ENCODE measurements at places on chromosomes 2 and 18.

- DNase-seq, result no peak
Observed at GRCh38 chr2:41206004-41206403, 754.1 kb upstream of the SLC8A1 start.

- no peak for DNase-seq
Observed at GRCh38 chr2:52327641-52328040, 1295.7 kb upstream of the NRXN1 start.

- no peak for DNase-seq
Observed at GRCh38 chr2:198591586-198591985, 787.2 kb downstream of the PLCL1 start.

- DNase-seq, result no peak
Observed at GRCh38 chr18:48781163-48781987, 169.4 kb downstream of the SMAD7 start.

DNA sequence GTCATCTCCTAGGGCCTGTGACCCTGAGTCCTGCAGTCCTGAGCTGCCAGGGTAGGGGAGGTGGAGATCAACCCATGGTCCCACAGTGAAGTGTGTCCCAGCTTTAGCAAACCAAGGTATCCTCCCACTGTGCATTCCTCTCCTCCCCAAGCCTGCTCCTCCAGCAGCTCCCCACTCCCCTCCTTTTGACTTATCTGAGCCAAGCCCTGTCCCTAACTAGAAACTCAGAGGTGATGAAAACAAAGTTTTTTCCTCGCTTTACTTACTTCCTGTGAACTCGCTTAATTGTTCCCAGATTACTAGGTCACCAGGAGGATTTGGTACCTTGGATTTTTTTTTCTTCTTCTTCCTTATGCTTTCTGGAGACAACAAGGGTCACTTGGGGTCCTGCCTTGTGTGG lies 80.8 kb downstream of the EHD3 start:
- no peak for DNase-seq

DNA sequence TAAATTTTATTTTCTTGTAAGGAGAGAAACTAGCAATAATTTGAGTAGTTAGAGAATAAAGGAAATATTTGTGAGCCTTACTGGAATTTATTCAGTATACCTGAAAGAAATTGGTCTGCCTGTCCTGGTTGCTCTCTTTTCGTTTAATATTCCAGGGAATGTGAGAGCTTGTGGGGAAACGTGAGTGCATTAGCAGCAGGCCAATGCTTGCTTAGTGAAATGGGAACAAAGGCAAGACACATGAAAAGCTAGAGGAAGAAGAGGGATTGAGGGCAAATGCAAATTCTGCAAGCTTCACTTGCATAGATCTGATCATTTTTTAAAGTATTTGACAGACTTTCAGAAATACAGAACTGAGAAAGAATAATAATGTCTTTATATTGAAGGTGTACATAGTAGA lies 111.0 kb downstream of the ERBB4 start:
- no peak for DNase-seq

GRCh38 chr2:2530334-2530733 lies 199.3 kb upstream of the MYT1L start:
- no peak for DNase-seq

DNA sequence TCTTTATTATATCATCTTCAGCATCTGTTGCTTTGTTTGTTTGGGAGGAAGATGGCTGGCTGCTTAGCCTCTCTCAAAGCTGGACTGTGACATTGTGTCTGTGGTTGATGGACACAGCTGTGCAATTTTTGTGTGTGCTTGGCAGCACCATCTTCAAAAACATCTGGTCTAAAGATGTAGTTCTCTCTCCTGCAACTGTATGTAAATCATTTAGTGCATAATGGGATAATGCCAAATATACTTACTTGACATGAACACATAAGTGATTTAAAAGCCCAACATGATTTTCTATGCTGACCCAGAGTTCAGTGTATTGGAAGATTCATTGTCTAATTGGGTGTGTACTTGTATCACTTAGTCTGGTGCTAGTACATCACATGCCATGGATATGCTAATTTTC lies 112.2 kb downstream of the MAP4K4 start:
- no peak for DNase-seq

DNA sequence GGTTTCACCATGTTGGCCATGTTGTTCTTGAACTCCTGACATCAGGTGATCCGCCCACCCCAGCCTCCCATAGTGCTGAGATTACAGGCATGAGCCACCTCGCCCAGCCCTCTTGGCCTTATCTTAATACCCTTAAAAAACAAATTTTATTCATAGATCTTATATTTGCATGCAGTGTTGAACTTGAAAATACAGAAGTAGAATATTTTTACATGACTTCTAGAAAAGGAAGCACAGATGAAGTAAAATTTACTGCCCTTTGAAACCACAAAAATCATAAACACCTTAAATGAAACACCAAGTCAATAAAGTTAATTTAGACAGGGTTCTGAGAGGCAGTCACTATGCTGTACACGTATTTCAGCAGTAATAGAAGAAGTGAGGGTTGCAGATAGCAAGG lies 145.7 kb downstream of the CERS6 start:
- no peak for DNase-seq

GRCh38 chr18:44871771-44872170 lies 191.1 kb downstream of the SETBP1 start:
- no peak for DNase-seq

DNA sequence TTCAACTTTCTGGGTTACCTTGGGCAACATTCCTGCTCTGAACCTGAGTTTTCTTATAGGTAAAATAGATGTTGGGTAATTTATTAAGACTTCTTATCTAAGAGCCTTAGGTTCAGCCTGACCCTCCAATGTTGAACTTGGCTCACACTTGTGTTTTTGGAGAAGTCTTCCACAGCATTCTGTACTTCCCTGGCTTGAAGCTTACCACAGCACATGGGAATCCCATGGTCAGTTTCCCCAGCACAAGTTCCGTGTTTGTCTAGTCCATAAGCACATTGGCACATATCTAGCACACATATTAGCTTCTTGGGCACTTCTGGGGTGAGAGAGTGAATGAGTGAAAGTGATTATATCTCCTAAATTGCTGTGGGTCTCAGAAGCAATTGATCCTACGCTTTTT lies 782.5 kb upstream of the HS6ST1 start:
- no peak for DNase-seq

GRCh38 chr2:203867561-203868200 lies at the start of gene CTLA4:
Gene CTLA4, plus strand, starts transcription at chr2:203867771. Its CDS starts 172 bp downstream, at chr2:203867943.
- no peak for DNase-seq

DNA sequence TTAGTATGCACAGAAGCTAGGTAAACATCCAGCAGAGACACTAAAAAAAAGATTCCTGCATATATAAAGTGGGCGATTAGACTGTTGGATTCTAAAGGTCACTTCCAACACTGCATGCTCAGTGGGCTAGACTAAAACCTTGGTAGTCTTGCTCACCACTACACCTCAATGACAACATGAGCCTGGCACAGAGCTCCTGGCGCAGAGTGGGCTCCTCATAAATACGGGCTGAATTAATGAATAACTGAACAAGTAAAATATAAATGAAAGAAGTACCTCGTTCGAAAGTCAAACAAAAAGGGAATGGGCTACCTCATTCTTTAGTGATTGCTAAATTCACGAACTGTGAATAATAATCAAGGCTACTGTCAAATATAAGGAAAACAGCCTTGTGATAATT lies 185.3 kb downstream of the STK39 start:
- no peak for DNase-seq

DNA sequence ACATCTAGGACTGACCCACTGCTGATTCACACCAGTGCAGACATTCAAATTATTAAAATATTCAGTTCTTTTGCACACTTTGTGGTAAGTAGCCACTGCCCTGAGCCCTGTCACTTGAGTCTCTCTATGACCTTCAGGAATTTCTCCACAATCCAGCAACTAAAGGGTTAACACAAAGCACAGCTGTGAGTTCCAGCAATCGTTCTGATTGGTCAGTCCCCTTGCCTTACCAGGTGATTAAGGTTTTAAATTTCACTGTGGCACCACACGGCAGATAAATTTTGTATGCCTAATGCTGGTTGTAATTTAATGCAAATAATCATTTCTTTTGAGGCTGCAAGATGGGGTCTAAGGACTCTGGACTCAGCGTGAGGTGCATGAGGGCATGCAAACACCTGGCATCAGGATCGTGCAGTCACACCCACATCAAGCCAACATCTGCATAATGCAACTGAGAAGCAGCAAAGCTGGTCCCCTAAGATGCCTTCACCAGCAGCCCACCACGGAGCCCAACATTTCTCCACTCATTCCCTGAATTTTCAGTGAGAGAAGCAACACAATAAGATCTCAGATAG lies 36.6 kb downstream of the SLC14A1 start:
- no peak for DNase-seq

- no peak for DNase-seq
Observed at GRCh38 chr2:133193544-133194361, 374.5 kb downstream of the NCKAP5 start.

- no peak for DNase-seq
Observed at GRCh38 chr2:186523791-186524190, 37.7 kb downstream of the ZC3H15 start.

GRCh38 chr2:196220671-196221070 lies 49.3 kb upstream of the STK17B start:
- no peak for DNase-seq

DNA sequence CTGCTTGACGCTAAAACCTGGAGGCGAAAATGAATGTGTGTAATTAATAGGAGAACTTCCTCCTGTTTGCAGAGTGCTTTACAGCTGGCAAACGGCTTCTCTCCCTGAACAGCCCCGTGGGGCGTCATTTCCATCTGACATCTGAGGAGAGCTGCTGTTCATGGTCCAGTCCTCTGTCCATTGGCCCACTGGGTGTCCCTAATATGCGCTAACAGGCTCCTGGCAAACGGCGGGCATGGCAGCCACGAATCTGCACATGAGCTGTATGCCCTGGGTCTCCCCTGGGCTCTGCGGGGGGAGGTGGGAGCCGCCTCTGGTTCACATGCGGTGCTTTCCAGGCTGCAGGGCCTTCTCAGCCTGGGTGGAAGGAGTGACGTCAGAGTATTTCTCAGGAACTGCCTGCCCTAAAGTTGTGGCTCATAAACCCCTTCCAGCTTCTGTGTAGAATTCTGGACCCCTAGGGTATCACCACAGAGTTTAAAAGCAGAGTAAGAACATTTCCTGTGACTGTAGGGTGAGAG lies 73.2 kb downstream of the LRRFIP1 start:
- no peak for DNase-seq

GRCh38 chr18:59606193-59607077 lies 90.8 kb downstream of the CCBE1 start:
- DNase-seq, result no peak

GRCh38 chr2:105187531-105187930 lies 54.0 kb upstream of the GPR45 start:
- DNase-seq, result no peak

DNA sequence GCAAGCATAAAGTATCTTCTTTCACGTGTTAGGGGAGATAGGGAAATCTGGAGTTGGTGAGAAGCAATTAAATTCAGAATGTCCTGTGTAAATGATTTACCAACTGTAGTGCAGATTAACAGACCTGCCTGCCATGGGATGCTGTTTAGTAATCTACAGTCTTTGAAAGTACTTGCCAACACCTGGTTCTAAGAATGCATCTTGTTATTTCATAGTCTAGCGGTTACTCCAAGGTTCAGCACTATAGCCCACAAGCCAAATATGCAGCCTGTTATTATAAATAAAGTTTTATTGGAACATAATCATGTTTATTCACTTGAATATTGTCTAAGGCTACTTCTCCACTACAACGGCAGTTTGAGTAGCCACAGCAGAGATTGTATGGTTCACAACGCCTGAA lies 100.8 kb downstream of the OSBPL6 start:
- DNase-seq, result no peak

GRCh38 chr2:66897691-66898150 lies 462.8 kb downstream of the MEIS1 start:
- no peak for DNase-seq

Measured in GM18507 (cell line).